ENCODE measurements at places on chromosomes 3 and 15.
A peak's percentile ranks its signal among the peaks of the same experiment; 100 is the strongest.

DNA sequence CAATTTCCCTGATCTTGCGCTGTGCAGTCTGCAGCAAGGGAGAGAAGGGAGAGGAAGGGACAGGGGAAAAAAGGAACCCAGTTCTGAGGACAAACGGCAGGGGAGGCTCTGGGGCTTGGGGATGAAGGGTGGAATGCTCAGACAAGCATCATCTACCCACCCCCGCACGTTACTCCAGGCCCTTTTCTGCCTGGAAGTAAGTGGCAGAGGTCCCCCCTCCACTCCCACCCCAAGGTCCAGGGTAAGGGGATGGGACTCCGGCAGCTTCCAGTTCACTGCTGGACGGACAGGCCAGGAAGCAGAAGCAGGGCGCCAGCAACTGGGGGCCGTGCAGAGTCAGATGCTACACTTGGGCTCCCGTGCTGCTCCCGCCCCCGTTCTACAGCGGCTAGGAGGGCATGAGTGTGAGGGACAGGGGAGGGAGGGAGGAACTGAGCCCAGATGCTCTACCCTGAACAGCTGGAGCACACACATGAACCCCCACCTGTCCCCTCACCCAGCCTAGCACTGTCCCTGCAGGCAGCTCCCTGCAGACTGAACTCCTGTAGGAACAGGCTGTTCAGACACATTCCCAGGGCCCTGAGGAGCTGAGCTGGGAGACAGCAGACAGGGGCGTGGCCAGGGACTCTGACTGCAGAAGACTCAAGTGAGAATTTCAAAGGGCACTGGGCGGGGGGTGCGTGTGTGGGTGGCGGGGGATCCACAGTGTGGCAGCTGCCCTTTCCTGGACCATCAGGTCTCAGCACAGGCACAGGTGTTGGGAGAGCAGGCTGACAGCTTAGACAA is 59.7 kb downstream of the SENP2 start:
- DNase-seq: no peak

DNA sequence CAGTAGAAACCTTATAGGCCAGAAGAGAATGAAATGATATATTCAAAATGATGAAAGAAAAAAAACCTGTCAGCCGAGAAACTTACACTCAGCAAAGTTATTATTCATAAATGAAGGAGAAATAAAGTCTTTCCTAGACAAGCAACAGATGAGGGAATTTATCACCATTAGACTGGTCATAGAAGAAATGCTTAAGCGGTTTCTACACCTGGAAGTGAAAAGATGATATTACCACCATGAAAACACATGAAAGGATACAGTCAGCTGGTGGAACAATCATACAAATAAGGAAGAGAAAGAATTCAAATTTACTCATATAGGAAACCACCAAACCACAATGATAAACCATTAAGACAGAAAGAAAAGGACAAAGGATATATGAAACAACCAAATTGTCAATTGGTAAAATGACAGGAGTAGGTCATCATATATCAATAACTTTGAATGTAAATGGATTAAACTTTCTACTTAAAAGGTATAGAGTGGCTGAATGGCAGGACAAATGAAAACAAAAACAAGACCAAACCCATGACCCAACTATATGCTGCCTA is 29.9 kb upstream of the PRR23C start:
- DNase-seq: no peak

DNA sequence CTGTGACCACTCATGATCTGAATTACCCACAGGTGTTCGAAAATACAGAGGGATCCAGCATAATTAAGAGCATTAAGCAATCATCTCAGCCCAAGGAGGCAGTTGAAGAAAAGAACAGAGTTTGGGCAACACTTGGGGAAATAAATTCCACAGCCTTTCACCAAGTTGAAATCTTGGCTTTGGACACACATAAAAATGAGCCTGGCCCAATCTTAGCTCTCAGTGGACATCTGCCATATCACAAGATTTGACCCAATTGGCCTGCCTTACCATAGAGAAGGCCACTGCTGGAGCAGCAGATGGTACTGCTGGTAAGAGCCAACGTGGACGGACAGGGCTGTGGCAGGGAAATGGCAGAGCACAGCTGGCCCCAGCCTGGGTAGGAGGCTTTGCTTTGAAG is 13.0 kb downstream of the FOXP1 start:
- no peak for DNase-seq

DNA sequence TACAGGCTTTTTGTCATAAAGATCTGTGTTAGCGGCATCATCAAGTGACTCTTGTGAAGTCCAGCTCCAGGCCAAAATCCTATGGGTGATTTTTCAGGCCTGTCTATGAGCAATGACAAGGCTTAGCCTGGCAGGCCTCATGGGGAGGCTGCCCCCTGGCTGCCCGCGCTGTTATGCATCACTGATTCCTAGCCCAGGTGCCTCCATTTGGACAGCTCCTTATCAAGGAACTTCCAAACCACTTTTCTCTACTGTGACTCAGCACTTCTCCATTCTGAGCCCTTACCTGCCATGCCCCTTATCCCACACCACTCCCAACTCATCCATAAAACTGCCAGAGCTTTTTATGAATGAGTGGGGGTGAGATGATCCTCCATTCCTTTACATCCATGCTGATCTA is 91.5 kb upstream of the C3orf80 start:
- DNase-seq: no peak

GRCh38 chr3:107938143-107938542 is 152.7 kb downstream of the CD47 start:
- DNase-seq: no peak

GRCh38 chr3:181622365-181622764 is 89.4 kb upstream of the SOX2 start:
- no peak for DNase-seq

DNA sequence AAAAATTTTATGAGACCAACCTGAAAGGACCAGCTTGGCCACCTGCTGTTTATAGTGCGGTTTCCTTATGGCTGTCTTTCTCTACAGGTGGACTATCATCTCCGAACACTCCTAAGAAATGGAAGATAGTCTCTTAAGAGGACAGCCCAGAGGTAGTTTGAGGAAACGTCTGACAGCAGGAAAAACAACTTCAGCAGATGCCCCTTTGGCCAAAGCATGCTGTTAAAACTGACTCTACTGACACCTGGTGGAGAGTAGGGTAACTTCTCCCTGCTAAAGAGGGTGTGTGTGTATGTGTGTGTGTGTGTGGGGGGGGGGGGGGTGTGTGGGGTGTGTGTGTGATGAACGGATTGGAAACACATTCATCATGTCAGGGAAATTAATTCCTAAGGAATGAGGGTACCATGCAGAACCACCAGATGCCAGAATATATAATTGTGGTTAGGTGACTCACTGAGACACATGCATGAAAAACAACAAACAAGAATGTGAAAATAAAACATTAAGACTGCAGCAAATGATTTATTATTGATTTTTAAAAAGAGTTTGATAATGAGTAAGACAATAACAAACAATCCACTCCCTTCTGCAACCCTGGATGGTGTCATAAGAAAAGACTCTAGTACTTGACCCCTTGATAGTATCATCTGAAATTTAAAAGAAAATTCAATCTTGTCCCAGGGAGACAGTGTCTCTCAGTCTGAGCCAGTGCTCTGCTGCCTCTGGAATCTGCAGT is 256.5 kb downstream of the THRB start:
- peak; percentile 59 for DNase-seq

GRCh38 chr15:64566629-64567427 is 106.5 kb downstream of the ZNF609 start:
- DNase-seq: no peak

- no peak for DNase-seq
Observed at GRCh38 chr15:84842781-84843180, 25.6 kb downstream of the ALPK3 start.

DNA sequence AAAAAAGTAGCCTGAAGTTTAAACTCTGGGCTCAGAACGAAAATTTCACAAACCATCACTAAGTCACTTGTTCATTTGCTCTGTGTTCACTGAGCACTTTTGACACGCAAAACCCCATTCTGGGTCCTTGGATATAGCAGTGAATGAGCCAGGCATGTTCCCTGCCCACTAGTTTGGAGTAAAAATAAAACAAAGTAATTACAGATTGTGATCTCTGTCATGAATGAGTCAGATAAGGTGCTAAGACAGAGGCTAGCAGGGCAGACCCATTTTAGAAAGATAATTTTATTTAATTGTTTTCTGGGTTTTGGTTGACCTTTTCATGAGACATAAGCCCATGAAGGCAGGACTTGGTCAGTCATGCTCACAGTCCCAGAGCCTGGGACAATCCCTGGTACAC is 84.1 kb upstream of the ARHGEF3 start:
- no peak for DNase-seq

DNA sequence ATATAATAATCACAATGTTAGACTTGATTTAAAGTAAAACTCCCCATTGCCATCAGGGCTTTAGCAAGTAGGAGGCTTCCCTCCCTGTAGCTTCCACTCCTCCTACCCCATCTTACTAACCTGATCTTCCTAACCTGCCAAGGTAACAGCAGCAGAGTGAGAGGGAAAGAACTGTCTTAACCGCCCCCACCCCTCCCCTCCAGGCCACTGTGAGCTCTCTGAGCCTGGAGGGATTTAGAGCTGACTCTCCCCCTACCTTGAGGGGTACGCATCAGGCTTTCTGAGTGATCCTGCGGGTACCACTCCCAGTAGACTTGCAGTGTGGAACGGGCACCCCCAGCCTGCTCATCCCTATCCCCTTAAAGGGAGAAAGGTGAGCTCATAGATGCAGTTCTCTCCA is 11.4 kb upstream of the PRSS50 start:
- DNase-seq: no peak

GRCh38 chr15:65644282-65644681 is 22.5 kb downstream of the SLC24A1 start:
- DNase-seq: no peak

- DNase-seq: peak; percentile 6
Observed at GRCh38 chr3:27666272-27666671, 55.9 kb downstream of the EOMES start.

- no peak for DNase-seq
Observed at GRCh38 chr3:182244222-182244971, 532.7 kb downstream of the SOX2 start.

DNA sequence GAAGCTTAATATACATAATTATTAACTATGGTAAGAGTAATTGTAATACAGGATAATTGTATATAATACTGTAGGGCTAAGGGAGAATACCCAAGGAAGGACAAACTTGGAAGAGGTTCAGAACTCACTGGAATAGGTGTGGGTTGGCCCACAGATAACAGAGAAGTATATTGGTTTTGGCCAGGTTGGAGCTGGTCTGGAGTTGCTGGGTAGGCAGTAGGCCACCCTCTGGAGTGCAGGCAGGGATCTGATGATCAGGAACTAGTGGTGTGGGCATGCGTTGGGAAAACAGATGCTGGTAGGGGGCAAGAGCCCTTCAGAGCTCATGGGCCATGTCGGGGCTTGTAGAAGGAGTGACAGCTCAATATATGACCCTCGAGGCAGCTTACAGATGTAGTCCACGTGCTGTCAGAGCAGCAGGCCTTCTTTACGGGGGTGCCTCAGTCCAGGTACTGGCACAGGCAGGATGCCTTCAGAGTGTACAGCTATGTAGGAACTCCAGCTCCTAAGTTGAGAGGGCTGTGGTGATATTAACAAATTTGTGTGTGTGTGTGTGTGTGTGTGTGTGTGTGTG is 12.4 kb downstream of the IREB2 start:
- DNase-seq: no peak

- DNase-seq: no peak
Observed at GRCh38 chr3:120192159-120192558, 92.9 kb downstream of the GPR156 start.

DNA sequence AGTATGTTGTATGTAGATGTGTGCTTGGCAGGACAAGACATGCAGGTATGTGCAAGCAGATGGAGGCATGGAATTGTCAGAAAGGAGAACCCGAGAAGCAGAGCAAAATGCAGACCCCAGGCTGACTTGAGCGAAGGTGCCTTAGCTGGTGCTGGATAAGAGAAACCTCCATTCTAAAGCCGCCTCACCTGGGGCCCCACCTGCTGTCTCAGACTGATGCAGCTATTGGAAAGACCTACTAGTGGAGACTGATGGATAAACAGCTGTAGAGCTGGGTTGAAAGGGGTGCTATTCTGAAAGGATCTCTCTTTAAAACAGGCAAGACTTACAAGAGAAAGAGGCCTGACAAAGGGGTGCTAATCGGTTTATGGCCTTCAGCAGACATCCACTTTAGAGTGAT is 86.2 kb downstream of the EPHB1 start:
- DNase-seq: no peak

Data from neuronal stem cell (in vitro differentiated cells).